B cell (primary cell): ENCODE measurements at places on chromosomes 1 and 21.

- H3K4me3 ChIP-seq = no peak overlapping the region
- DNase-seq = no peak
- H3K27ac ChIP-seq = no peak overlapping the region
Measured at GRCh38 chr1:26854906-26855305, 8.0 kb upstream of the SFN start.

GRCh38 chr1:14987829-14988603 is 165.5 kb upstream of the TMEM51 start:
- no peak for DNase-seq
- no peak overlapping the region for H3K27ac ChIP-seq
- no peak overlapping the region for H3K4me3 ChIP-seq
- no peaks in the 10 kb centered on the region for H3K36me3 ChIP-seq

- no peak within 1 kb of the TSS for H3K27ac ChIP-seq
- DNase-seq = no peak
- H3K4me1 ChIP-seq = peaks cover 32% of the 10 kb centered on the region
Measured at GRCh38 chr21:36698981-36699545, at the start of gene SIM2. Gene SIM2, plus strand, starts transcription at chr21:36699115. Its CDS starts 632 bp downstream, at chr21:36699747.

DNA sequence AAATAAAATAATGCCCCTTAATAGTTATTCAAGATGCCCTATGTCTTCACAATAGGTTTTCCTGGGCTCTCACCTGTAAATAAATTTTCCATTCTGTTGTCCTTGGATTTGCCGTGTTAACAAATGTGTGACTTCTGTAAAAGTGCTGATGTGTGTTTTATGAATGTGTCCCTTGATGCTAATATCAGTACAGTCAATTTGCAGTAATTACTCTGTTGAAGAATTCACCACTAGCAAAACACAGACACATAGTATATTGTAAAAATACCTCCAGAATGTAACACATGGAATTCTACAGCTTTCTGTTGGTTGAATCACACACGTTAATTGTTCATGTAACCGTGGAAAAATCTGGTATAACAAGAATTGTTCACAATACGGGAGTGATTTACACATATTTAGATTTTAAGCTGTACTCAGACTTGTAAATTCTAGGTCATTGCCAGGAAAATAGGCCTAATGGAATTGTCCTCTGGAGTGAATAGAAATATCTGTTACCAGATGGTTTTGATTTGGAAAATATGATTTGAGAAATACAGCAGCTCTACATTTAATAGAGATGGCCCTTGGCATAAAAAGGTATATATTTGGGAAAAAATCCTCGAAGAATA is 36.7 kb upstream of the KCNK2 start:
- H3K4me1 ChIP-seq = no peaks in the 10 kb centered on the region
- H3K27me3 ChIP-seq = no peaks in the 10 kb centered on the region
- no peak overlapping the region for H3K4me3 ChIP-seq
- no peak overlapping the region for H3K27ac ChIP-seq

- H3K4me1 ChIP-seq = no peaks in the 10 kb centered on the region
- H3K27me3 ChIP-seq = no peaks in the 10 kb centered on the region
- DNase-seq = no peak
Measured at GRCh38 chr1:181251001-181251712, 162.7 kb downstream of the IER5 start.

DNA sequence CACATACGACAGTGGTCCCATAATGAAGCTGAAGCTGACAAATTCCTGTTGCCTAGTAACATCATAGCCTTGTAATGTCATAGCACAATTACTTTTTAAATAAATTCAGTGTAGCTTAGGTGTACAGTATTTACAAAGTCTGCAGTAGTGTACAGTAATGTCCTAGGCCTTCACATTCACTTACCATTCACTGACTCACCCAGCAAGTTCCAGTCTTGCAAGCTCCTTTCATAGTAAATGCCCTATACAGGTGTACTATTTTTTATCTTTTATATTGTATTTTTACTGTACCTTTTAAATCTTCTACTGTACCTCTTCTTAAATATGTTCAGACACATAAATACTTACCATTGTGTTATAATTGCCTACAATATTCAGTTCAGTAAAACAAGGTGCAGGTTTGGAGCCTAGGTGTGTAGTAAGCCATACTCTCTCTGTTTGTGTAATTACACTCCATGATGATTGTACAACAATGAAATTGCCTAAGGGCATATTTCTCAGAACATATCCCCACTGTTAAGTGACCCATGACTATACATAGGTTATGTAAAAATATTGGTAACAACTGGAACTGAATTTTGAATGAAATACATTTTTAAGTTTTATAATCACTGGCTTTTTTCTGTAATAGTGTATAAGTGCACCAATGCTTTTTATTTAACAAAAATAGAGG is 33.5 kb upstream of the ADAM30 start:
- no peak overlapping the region for H3K4me3 ChIP-seq
- H3K4me1 ChIP-seq = no peaks in the 10 kb centered on the region
- H3K27ac ChIP-seq = no peak overlapping the region
- peaks cover 84% of the 10 kb centered on the region for H3K36me3 ChIP-seq

- H3K36me3 ChIP-seq = peaks cover 43% of the 10 kb centered on the region
- H3K27me3 ChIP-seq = no peaks in the 10 kb centered on the region
- H3K4me1 ChIP-seq = peaks cover 90% of the 10 kb centered on the region
- peak; percentile 69 for DNase-seq
- H3K27ac ChIP-seq = peak overlapping the region; percentile 86
- H3K4me3 ChIP-seq = no peak overlapping the region
Measured at GRCh38 chr1:204461331-204462228, 33.0 kb downstream of the PIK3C2B start.

GRCh38 chr1:198465201-198466144 is 75.0 kb downstream of the ATP6V1G3 start:
- no peaks in the 10 kb centered on the region for H3K36me3 ChIP-seq
- DNase-seq = peak; percentile 58
- no peak overlapping the region for H3K27ac ChIP-seq
- H3K4me1 ChIP-seq = no peaks in the 10 kb centered on the region

GRCh38 chr1:178645808-178646200 is 79.2 kb upstream of the RALGPS2 start:
- peaks cover 35% of the 10 kb centered on the region for H3K4me1 ChIP-seq
- no peaks in the 10 kb centered on the region for H3K36me3 ChIP-seq
- H3K27me3 ChIP-seq = no peaks in the 10 kb centered on the region
- no peak overlapping the region for H3K27ac ChIP-seq

DNA sequence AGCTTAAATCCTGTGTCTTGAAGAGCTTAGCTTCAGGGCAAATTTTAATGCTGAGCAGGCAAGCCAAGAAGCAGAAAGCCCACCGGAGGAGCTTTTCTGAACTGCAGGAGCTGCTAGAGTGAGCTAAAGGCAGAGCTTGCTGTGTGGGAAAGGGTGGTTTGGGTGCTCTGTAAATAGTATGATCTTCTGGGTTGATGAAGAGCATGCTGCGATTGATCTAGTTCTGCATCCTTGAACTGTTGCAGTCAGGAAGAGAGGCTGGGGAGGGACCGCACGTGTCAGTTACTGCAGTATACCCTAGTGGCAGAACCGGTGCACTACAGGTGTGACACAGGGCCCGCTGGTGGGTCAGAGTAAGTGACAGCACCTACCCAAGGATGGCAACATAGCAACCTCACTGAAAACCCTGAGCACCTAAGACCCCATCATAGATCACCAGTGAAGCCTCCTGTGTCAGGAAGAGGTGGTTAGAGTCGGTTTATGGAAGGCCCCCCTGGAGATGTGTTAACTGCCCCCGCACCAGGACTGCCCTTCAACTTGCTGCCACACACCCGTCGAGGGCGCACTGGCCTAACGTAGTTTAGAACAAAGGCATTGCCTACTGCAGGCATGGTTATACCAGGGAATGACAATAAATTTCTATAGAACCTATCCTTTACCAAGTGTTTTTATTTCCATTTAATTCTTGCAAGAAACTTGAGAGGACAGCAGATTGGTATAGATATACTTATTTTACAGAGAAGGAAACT is 146.0 kb upstream of the KIAA0040 start:
- H3K4me1 ChIP-seq = peaks cover 2% of the 10 kb centered on the region
- H3K36me3 ChIP-seq = no peaks in the 10 kb centered on the region

DNA sequence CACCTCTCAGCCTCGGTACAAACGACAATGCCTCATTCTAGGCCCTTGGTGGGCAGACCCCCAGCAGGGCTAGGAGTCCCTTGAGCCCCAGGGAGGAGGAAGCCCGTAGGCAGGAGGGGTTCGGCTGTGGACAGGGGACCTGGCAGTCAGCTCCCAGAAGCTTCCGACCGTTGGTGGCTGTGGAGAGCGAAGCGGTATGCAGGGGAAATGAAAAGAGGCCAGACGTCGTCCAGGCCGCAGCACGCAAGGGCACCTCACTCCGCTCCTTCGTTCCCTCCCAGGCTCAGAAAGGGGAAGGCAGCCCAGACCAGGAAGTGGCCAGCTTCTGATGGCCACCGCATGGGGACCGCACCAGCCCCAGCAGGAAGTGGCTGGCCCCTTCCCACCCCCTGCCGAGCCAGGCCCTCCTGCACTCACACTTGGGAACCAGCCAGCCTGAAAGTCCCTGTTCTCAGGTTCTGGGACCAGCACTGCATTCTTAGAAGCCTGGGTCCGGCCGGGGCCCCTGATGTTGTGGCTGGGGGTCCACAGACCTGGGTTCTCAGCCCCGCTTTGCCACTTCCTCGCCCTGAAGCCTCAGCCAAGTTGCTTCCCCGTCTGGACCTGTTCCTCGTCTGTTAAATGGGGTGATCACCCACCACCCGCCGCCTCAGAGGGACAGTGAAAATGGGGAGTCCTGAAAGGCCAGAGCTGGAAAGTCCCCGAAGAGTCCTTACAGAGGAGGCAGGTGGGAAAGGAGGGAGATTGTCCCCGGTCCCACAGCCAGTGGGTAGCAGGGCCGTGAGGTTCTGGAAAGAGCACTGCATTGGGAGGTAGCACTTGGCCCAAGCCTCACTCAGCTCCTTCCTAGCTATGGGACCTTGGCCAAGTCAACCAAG is 104.0 kb upstream of the RUNX3 start:
- H3K36me3 ChIP-seq = no peaks in the 10 kb centered on the region
- peak; percentile 69 for DNase-seq
- H3K4me3 ChIP-seq = no peak overlapping the region

GRCh38 chr1:5770981-5771765 is 221.1 kb downstream of the NPHP4 start:
- H3K27me3 ChIP-seq = no peaks in the 10 kb centered on the region
- H3K4me3 ChIP-seq = no peak overlapping the region
- no peak for DNase-seq

GRCh38 chr1:113542221-113542701 is 151.9 kb downstream of the MAGI3 start:
- H3K4me1 ChIP-seq = no peaks in the 10 kb centered on the region
- DNase-seq = no peak
- H3K27ac ChIP-seq = no peak overlapping the region
- H3K36me3 ChIP-seq = no peaks in the 10 kb centered on the region
- no peak overlapping the region for H3K4me3 ChIP-seq

- peaks cover 12% of the 10 kb centered on the region for H3K4me1 ChIP-seq
- peak; percentile 17 for DNase-seq
- H3K27me3 ChIP-seq = no peaks in the 10 kb centered on the region
- H3K4me3 ChIP-seq = no peak overlapping the region
- H3K27ac ChIP-seq = no peak overlapping the region
- H3K36me3 ChIP-seq = no peaks in the 10 kb centered on the region
Measured at GRCh38 chr1:109133815-109134214, 19.9 kb downstream of the ELAPOR1 start.

- no peaks in the 10 kb centered on the region for H3K36me3 ChIP-seq
- H3K4me1 ChIP-seq = peaks cover 9% of the 10 kb centered on the region
- H3K4me3 ChIP-seq = no peak overlapping the region
- no peak overlapping the region for H3K27ac ChIP-seq
Measured at GRCh38 chr1:19401535-19401889, 83.8 kb downstream of the CAPZB start.

- H3K4me1 ChIP-seq = peaks cover 83% of the 10 kb centered on the region
- H3K27me3 ChIP-seq = no peaks in the 10 kb centered on the region
- H3K27ac ChIP-seq = peak overlapping the region; percentile 98
Measured at GRCh38 chr1:40039245-40039756, 1.2 kb upstream of the CAP1 start.

DNA sequence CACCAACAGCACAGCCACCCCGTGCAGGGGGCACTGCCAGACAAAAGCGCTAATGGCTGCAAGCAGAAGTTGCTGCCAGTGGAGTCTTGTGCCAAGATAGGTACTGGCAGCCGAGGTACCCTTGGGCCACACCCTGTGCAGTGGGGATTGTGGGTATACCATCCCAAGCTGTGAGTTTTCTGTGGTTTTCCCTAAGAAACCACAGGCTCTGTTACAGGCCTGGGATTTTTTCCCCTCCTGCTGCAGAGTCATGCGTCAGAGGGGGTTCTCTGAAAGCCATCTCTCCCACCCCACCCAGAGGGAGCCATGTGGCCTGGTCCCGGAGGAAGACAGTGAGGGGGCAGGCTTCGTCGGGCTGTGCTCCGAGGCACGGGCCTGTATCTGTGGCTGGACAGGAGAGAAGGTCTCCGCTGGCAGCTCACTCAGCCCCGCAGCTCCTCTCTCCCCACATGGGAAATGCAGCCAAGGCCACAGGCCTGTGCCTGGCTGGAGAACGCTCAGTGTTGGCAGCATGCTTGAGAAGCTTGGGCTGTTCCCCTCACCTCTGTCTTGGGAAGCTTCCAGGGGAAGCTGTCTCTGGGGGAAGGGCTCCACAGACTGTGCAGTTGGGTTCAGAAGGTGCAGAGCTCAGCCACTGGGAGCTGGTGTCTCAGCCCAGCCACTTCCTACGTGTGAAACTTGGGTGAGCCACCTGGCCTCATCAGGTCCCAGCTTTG is 42.5 kb downstream of the NEK2 start:
- no peak for DNase-seq
- H3K36me3 ChIP-seq = no peaks in the 10 kb centered on the region

DNA sequence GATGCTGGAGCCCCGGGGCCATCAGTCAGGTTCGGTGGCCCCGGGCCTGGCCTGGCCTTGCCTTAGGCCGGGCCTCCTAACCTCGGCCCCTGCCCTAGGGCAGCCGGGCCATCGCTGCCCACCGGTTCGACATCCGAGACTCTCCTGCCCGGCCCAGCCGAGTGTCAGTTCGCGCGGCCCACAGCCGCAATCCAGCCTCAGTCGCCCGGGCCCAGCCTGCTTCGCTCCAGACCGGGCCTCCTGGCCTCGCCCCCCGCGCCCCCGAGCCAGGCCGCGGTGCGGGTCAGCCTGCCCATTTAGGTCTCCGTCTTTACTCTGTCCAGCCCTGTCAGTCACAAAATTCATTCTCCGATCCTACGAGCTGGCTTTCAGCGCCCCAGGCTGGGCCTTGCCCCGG is 777 bp downstream of the LRRC41 start:
- DNase-seq = no peak
- H3K36me3 ChIP-seq = peaks cover 5% of the 10 kb centered on the region
- H3K27ac ChIP-seq = peak overlapping the region; percentile 77

DNA sequence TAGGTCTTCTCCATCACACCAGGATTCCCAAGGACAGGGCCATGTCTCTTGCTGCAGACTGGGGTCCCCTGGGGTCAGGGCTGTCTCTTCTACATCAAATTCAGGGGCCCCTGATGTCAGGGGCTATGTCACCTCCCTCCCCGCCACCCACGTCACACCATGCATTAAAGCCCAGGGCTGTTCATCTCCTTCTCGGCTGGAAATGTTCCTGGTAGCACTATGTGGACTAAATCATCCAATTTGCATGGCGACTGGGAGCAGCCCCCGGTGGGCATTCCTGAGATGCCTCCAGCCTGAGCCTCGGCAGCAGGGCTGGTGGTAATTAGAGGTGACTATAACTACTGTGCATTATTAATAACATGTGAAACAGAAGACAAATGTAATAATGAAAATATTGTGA is 151.7 kb upstream of the HMGB4 start:
- H3K27ac ChIP-seq = no peak overlapping the region
- H3K4me1 ChIP-seq = no peaks in the 10 kb centered on the region
- no peak overlapping the region for H3K4me3 ChIP-seq
- no peaks in the 10 kb centered on the region for H3K36me3 ChIP-seq
- peaks cover 6% of the 10 kb centered on the region for H3K27me3 ChIP-seq

GRCh38 chr1:171590022-171590421 is 32.0 kb upstream of the MYOCOS start:
- no peak for DNase-seq
- no peaks in the 10 kb centered on the region for H3K27me3 ChIP-seq
- no peak overlapping the region for H3K4me3 ChIP-seq
- H3K4me1 ChIP-seq = no peaks in the 10 kb centered on the region
- H3K36me3 ChIP-seq = peaks cover 19% of the 10 kb centered on the region
